ENCODE measurements at places on chromosomes 11 and 22.

DNA sequence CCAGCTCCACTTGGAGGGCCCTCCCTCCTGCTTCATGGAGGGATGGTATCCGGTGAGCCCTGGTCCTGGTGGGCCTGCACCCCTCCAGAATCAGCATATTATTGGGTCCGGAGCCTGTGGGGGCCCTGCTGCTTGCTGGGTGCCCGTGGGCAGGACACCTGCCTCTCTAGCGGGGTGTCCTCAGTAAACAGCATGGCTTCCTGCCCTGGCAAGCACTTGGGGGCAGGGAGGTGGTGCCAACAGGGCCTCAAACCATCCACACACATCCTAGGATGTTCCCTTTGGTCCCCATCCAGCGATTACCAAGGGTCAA lies 108.3 kb downstream of the CTTN start:
- DNase-seq = no peak

- no peak for DNase-seq
Measured at GRCh38 chr11:12395333-12395732, 18.0 kb downstream of the PARVA start.

- peak; percentile 17 for DNase-seq
Measured at GRCh38 chr11:34680206-34680605, 59.3 kb downstream of the EHF start.

DNA sequence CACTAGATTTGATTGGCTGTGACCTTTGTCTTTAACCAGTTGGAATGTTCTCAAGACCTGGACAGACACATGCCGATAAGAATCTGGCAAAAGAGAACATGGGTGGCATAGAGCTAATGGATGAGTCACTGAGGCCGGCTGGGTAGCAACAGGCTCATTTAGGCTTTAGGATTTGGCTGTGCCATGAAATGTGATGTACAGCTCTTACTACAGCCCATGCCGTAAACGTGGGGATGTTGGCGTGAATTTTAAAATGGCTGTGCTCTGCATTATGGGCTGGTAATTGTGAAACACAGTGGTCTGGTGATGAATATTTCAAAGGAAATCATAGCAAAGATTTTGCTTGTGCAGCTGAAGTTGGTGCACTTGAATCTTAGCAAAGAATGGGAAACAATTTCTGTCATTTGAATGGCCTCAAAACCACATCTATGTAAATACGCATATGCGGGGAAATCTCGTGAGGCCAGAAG lies 332.4 kb downstream of the TBC1D22A start:
- DNase-seq = no peak

DNA sequence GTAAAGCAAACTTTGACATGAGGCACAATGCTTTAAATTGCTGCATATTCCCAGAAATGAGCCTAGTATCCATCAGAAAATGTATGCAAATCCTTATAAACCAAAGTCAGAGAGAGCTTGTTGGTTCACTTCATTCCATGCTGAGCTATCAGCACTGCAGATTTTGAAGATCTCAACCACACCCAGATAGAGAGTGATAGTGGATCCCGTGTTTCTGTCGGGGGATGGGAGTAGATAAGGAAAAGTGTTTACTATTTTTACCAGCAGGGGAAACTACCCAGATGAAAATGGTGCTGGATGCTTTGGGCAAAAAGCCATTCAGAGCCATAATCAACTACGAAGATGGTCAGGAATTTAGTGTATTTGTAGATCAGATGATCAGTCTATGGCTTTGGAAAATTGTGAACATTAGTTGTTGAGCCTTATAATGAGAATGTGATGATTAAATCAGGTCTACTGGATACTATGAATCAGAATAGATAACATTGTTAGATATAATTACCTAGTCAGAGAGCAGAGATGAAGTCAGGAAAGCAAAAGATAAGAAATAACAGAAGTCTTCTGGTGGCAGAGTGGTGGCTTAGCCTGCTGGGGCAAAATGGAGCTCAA lies 10.8 kb downstream of the OR51B6 start:
- DNase-seq = no peak

DNA sequence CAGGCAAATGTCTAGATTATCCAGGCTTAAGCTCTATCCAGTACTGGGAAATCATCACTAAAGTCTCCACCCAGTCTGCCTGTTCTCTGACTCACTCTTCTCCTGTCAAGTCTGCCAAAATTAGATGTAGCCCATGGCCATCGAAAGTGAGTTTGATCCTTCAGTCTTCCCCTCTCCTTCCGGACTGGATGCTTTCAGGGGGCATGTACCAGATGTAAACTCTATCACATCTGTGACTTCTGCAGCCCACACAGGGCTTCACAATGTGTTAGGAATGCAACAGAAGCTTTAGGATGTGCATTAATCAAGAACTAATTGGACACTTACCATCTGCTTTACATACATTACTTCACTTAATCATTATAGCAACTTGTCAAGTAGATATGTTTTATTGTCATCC lies 12.3 kb downstream of the ME3 start:
- DNase-seq = no peak

GRCh38 chr11:70128435-70128906 lies 50.4 kb downstream of the ANO1 start:
- no peak for DNase-seq

DNA sequence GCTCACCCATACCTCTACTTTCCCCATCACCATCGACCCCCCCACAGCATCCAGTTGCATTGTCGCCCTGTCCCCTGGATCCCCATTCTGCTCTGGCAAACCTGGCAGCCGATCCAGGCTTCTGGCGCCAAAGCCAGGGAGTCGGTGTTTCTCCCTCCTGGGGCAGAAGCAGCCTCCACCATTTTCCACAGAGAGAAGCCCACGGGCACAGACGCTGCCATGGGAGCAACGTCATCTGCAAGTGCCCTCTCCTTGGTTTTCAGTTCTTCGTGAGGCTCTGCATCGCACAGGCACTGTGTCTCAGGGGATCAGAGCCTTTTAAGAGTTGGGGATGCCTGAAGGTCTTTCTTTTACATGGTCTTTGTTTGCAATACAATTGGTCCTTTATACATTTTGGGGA lies 2.3 kb downstream of the YPEL4 start:
- no peak for DNase-seq

DNA sequence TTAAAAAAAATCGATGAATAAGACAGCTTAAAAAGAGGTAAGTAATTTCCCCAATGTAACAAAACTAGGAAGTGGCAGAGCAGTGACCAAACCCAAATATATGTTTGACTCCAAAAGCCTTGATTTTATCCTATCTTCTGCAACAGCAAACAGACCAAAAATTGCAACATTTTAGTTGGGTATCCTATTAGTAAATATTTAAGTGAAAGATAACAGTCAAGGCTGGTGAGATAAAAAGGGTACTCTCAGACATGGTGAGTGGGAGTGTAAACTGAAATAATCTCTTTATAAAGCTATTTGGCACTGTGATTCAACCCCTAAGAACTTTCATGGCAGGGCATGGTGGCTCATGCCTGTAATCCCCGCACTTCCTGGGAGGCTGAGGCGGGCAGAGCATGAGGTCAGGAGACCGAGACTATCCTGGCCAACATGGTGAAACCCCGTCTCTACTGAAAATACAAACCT lies 1.9 kb upstream of the RDX start:
- no peak for DNase-seq

- DNase-seq = no peak
Measured at GRCh38 chr11:134498326-134499139, 86.5 kb upstream of the B3GAT1 start.

- no peak for DNase-seq
Measured at GRCh38 chr11:63611395-63611747, 2.9 kb downstream of the PLAAT3 start.

DNA sequence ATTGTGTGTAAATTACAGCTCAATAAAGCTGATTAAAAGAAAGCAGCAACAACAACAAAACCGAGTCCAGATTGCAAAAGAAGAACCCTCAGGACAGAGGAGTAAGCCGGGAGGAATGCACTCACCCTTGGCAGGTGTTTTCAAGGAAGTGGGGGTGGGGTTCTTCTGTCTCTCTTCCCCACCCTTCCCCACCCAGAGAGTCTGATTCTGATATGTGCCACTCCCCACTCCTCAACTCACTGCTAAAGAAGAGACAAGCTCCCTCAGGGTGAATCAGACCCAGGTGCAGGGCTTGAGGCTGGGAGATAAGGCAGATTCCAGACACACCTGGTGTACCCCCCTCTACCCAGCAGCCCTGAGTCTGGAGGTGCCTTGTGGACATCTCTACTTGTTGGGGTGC lies 38.4 kb upstream of the PHF21A start:
- no peak for DNase-seq

DNA sequence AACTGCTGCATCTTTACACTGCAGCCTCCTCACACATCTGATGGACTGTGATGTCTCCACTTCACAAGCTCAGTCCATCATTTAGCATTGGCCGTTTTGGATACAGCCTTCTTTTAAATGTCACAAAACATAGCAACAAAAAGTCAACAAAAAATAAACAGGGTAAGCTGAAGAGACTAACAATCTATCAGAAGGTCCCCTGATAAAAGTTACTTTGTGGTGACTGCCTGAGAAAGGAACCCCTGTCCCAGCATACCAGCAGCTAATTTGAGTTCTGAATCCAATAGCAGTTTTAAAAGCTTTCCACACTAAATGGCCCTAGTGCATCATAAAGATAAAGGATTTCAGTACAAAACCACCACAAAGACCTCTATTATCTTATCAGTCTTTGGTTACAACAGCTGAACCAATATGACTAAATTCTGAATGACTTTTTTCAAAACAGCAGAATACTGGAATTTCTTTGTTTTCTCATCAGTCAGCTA lies 162.4 kb downstream of the SOX6 start:
- DNase-seq = no peak

GRCh38 chr11:44580701-44581100 lies 15.2 kb downstream of the CD82 start:
- no peak for DNase-seq

DNA sequence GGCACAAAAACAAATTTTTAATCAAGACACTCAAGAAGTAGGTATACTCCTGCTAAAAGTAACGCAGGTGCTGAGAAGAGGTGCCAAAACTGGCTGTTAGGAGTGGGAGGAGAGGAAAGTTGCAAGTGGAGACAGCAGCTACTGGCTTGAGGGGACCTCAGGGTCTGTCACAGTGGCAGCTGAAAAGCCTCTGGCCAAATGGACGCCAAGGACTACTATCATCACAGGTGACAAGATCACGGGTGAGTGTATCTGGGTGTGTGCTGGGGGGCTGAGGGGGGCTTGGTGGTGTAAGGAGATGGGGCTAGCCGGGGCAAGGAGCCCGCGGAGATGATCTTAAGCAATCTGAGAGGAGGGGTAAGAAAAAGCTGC lies 687 bp downstream of the ZNF202 start:
- no peak for DNase-seq

DNA sequence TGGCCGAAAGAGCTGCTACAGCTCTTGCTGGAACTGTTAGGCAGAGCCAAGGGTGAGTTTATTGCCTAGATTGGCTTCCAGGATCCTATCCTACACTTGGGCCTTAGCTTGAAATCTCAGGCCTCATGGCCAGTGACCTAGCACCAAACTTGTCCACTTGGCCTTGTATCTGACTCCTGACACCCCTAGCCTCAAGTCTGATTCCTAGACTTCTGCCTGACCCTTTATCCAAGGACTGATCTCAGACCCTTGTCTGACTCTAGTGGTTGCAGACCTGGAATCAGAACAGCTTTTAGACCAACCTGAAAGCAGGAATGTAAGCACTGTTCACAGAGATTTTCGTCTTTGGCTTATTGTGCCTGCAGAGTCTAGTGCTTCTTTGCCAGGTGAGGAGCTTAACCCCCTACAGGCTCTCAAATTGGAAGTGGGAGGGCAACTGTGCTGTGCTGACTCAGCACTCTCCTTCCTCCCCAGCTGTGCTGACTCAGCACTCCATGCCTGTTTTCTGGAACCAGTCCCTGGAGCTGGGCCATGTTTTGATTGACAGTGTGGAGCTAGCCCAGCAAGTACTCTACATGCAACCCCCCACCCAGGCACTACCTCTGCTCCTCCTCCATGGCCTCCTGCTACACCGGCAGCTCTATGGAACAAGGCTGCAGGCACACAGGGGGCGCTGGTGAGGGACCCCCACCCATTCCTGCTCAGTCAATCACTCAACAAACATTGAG lies 35.1 kb downstream of the RRP8 start:
- no peak for DNase-seq

GRCh38 chr11:61834278-61835048 lies 6.4 kb downstream of the FADS2 start:
- DNase-seq = no peak

DNA sequence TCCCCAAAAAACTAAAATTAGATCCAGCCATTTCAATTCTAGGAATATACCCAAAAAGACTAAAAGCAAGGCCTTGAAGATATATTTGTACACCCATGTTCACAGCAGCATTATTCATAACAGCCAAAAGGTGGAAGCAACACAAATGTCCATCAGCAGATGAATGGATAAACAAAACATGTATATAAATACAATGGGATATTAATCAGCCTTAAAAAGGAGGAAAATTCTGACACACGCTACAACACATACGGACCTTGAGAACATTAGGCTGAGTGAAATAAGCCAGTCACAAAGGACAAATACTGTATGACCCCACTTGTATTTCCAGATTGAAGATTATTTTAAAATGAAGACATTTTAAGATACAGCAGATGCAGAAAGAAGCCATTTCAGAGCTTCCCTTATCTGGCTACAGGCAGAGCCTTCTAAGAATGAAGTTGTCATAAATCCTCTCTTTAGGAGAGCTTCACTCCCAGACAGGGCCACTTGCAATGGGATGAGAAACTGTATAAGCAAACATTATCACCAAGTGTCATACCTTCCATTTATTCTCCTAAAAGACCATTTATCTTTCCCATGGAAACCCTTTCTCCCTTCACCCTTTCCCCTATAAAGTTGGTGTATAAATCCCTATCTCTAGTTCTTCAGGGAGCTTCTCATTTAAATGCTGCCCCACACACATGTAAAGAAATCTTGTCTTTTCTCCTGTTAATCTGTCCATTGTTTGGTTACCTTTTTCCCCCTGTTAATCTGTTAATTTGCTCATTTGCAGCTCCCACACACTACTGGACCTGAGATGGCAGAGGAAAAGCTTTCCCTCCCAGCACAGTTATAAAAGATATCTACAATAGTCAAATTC lies 19.3 kb upstream of the TOP3B start:
- DNase-seq = no peak

DNA sequence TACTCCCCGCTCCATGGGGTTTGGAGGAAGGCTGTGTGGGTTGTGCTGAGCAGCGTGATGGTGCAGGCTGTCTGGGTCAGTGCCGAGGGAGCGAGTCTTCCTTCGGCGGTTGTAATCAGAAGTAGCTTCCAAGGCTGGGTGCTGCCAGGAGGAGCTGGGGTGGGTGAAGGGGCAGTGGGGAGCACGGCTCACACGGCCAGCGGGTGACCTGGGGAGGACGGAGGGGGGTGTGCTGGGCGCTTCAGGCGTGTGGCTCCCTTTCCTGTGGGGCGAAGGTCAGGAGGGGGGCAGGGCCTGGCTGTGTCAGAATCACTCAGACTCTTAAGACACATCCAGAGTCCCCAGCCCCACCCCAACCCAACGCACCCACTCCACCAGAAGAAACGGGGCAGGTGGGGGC lies 60.2 kb downstream of the LRP5 start:
- no peak for DNase-seq

DNA sequence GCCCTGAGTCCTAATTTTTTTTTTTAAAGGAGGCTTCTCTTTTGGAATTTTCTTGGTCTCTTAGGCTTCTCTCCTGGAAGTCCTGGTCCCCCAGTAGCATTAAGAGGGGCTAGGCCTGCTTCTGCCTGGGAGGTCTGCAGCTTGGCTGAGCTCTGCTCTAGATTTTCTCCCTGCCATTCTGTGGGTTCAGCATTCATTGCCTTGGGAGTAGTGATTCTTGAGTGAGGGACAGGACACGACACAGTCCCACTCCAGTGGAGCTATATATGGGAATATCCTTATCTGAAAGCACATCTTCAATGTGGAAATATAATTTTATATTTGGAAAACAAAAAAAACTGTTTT lies 3.7 kb downstream of the IGSF22 start:
- DNase-seq = no peak

Data from NCI-H748 treated with DMSO at 0.1 percent for 48 hours (cell line).